DMS153 (cell line): ENCODE measurements at places on chromosomes 6 and 20.

GRCh38 chr6:150534553-150534952 is 65.1 kb upstream of the PLEKHG1 start:
- peak; percentile 25 for DNase-seq

GRCh38 chr20:19828232-19828631 is 70.2 kb downstream of the RIN2 start:
- DNase-seq = peak; percentile 16

- no peak for DNase-seq
Measured at GRCh38 chr6:105485456-105485855, 82.6 kb upstream of the PREP start.

- no peak for DNase-seq
Measured at GRCh38 chr6:150191809-150192208, 49.0 kb downstream of the PPP1R14C start.

- DNase-seq = no peak
Measured at GRCh38 chr20:60317401-60317800, 359.2 kb downstream of the CDH26 start.

- DNase-seq = no peak
Measured at GRCh38 chr20:41316602-41317545, 657 bp downstream of the ZHX3 start.
